CD8-positive, alpha-beta memory T cell (primary cell): ENCODE measurements at places on chromosomes 3 and 15. TPM values are rescaled to one million over a fixed set of nuclear protein-coding genes. Genes with fewer than 3 reads are reported as not detected.

DNA sequence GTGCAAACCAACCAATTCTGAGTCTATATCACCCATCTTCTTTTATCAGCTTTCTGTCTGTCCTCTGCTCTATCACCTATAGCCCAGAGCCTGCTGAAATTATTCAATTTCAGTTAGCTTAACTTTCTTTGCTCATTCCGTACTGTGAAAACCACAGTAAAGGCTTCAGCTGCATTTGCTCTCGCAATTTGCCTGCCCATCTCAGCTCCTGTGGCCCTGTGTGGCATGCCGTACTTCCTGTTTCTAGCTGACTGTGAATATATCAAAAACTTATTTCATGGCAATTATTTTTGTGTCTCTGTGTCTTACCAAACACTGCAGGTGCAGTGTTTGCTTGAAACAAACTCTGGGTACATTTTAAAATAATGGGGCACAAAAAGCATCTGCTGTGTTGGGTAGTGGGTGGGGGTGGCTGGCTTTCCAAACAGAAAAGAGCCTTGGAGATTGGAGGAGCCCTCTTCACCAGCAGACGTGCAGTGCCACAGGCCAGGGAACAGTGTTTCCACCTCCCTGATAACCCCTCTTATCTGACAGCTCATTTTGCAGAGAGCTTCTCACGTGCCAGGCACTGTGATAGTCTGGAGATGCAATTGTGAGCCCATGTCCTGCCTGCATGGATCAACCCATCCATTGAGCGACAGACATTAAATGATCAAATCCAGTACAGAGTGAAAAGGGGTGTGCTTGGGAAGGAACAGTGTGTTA is 45.2 kb downstream of the GASK1A start:
- H3K4me3 ChIP-seq = peak overlapping the region; percentile 40
- peak; percentile 69 for DNase-seq
- peaks cover 69% of the 10 kb centered on the region for H3K4me1 ChIP-seq
- no peaks in the 10 kb centered on the region for H3K27me3 ChIP-seq

- no peaks in the 10 kb centered on the region for H3K27me3 ChIP-seq
- no peak for DNase-seq
- H3K4me3 ChIP-seq = no peak overlapping the region
- peaks cover 36% of the 10 kb centered on the region for H3K4me1 ChIP-seq
- H3K27ac ChIP-seq = no peak overlapping the region
Measured at GRCh38 chr3:185924375-185924774, 13.4 kb downstream of the TRA2B start.

GRCh38 chr3:141811348-141811747 is 48.1 kb downstream of the GRK7 start:
- no peak overlapping the region for H3K4me3 ChIP-seq
- no peak for DNase-seq
- no peaks in the 10 kb centered on the region for H3K27me3 ChIP-seq
- no peaks in the 10 kb centered on the region for H3K36me3 ChIP-seq
- H3K4me1 ChIP-seq = no peaks in the 10 kb centered on the region

DNA sequence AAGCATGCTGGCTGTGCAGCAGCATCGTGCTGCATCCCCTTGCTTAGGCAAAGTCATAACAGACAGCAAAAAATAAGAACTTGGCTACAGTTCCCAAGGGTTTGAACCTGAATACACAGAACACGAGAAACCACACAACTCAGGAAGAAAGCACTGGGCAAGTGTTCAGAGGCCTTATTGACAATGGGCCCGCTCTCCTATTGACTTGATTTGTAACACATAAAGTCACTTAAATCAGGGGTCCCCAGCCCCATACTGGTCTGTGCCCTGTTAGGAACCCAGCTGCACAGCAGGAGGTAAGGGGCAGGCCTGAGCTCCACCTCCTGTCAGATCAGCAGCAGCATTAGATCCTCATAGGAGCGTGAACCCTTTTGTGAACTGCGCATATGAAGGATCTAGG is 145.1 kb downstream of the LSAMP start:
- H3K4me1 ChIP-seq = no peaks in the 10 kb centered on the region
- no peak overlapping the region for H3K4me3 ChIP-seq

DNA sequence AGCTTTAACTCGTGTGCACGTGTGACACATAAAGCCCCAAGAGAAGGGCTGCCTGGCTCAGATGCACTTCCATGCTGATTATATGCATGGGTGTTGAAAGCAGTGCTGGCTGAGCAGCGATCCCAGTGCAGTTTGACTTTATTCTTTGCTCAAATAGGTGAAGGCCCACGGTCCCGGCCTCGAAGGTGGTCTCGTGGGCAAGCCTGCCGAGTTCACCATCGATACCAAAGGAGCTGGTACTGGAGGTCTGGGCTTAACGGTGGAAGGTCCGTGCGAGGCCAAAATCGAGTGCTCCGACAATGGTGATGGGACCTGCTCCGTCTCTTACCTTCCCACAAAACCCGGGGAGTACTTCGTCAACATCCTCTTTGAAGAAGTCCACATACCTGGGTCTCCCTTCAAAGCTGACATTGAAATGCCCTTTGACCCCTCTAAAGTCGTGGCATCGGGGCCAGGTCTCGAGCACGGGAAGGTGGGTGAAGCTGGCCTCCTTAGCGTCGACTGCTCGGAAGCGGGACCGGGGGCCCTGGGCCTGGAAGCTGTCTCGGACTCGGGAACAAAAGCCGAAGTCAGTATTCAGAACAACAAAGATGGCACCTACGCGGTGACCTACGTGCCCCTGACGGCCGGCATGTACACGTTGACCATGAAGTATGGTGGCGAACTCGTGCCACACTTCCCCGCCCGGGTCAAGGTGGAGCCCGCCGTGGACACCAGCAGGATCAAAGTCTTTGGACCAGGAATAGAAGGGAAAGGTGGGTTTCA is 87.7 kb downstream of the DNASE1L3 start:
- H3K4me1 ChIP-seq = no peaks in the 10 kb centered on the region
- H3K36me3 ChIP-seq = peaks cover 17% of the 10 kb centered on the region
- H3K27me3 ChIP-seq = no peaks in the 10 kb centered on the region
- no peak overlapping the region for H3K27ac ChIP-seq
- H3K4me3 ChIP-seq = no peak overlapping the region
- DNase-seq = no peak

The NPHP3 gene
- total RNA-seq = 11.7 TPM

DNA sequence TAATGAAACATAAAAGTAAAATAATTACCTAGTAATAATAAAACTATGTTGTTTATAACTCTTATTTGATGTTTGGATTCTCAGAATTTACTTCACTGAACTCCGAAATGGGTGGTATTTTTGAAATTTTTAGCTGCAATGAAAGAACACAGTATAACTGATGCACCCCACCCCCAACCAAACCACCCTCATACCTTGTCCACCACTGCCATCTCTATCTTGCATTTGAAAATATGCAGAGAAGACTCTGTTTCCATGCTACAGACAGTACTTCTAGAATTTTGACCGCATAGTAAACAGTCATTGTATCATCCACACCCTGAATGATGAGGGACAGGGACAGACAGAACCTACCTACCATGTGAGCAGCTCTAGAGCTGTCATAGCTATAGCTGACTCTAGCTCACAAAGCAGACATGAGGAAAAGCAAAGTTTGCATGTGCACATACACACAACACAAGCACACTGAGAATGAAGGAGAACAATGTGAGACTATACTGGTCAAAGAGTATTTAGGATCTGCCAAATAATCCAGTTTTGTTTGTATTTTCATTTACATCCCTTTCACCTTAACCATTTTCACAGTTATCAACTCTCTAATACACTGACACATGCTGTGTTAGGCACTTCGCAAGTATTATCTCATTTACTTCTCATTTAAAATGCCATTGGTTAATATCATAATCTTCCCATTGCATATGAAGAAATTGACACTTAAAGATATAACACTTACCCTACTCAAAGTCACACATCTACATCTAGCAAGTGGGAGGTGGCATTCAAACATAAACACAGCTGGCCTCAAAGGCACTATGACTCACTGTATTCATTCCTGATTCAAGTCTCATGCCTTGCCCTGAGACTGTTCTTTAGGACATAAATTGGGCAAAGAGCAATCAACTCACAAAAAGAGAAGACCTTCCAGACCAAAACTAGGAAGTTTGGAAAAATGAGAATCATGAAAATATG is 1014.7 kb upstream of the CFAP20DC start:
- no peak overlapping the region for H3K4me3 ChIP-seq
- no peaks in the 10 kb centered on the region for H3K36me3 ChIP-seq

GRCh38 chr15:91975241-91975978 is 121.9 kb downstream of the SLCO3A1 start:
- no peak for DNase-seq
- H3K4me3 ChIP-seq = no peak overlapping the region
- no peaks in the 10 kb centered on the region for H3K27me3 ChIP-seq
- no peaks in the 10 kb centered on the region for H3K4me1 ChIP-seq
- no peak overlapping the region for H3K27ac ChIP-seq

DNA sequence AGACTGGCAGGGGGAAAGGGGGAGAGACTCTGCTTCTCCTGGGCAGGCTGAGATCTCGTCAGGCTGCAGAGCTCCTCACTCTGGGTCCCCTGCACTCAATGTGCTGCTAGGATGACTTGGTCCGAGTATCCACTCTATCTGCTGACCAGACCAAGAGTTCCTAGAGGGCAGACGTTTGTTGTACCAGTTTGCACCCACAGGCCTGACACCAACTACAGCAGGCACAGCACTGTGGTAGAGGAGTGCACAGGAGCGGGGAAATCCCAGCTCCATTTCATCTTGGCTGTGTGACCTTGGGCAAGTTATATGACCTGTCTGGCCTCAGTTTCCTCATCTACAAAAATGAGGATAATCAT is 29.0 kb downstream of the CCDC12 start:
- no peaks in the 10 kb centered on the region for H3K36me3 ChIP-seq
- peaks cover 93% of the 10 kb centered on the region for H3K4me1 ChIP-seq
- no peaks in the 10 kb centered on the region for H3K27me3 ChIP-seq
- peak overlapping the region; percentile 76 for H3K27ac ChIP-seq

GRCh38 chr15:80997692-80998091 is 3.0 kb upstream of the TLNRD1 start:
- H3K27me3 ChIP-seq = no peaks in the 10 kb centered on the region
- H3K27ac ChIP-seq = no peak overlapping the region
- H3K4me1 ChIP-seq = peaks cover 28% of the 10 kb centered on the region

- no peaks in the 10 kb centered on the region for H3K4me1 ChIP-seq
- H3K27me3 ChIP-seq = no peaks in the 10 kb centered on the region
- H3K4me3 ChIP-seq = no peak overlapping the region
- no peak for DNase-seq
Measured at GRCh38 chr3:126049289-126050049, 34.5 kb downstream of the SLC41A3 start.

DNA sequence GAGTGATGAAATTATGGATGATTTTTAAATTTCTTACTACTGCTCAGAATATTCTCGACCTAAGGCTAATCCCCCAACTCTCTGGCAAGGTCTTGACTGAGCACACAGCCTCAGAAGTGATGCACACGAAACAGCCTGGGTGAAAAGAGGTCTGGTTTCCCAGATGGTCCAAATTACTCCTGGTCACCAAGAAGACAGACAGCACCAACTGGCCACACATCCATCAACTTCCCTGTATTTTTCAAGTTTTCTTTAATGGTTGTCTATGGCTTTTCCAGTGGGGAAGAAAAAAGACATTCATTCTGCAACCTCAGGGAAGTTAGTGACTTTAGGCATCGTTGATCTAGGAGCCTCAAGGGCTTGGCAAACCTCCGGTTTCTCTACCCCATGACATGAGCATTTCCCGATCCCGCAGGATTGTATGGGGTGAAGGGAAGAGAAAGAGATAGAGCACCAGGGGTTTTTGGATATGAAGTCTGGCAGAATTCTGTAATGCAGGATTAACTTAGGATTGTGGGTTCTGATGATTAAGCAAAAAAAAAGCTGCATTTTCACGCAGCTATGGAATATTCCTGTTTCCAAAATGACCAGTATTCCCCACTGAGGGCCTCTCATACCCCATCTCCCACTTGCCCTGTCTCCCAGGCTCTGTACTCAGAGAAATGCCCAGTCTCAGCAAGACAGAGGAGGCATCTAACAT is 62.2 kb downstream of the UMPS start:
- no peaks in the 10 kb centered on the region for H3K36me3 ChIP-seq
- H3K4me3 ChIP-seq = no peak overlapping the region
- H3K27me3 ChIP-seq = no peaks in the 10 kb centered on the region
- no peaks in the 10 kb centered on the region for H3K4me1 ChIP-seq

The PPP1R14D gene
- not detected for total RNA-seq

GRCh38 chr15:89768071-89768500 is 8.0 kb upstream of the MESP2 start:
- no peak for DNase-seq
- no peaks in the 10 kb centered on the region for H3K27me3 ChIP-seq
- no peak overlapping the region for H3K4me3 ChIP-seq
- H3K27ac ChIP-seq = no peak overlapping the region

GRCh38 chr3:37745076-37745475 is 116.6 kb upstream of the CTDSPL start:
- H3K27ac ChIP-seq = no peak overlapping the region
